ENCODE measurements at places on chromosomes 2 and 18.

DNA sequence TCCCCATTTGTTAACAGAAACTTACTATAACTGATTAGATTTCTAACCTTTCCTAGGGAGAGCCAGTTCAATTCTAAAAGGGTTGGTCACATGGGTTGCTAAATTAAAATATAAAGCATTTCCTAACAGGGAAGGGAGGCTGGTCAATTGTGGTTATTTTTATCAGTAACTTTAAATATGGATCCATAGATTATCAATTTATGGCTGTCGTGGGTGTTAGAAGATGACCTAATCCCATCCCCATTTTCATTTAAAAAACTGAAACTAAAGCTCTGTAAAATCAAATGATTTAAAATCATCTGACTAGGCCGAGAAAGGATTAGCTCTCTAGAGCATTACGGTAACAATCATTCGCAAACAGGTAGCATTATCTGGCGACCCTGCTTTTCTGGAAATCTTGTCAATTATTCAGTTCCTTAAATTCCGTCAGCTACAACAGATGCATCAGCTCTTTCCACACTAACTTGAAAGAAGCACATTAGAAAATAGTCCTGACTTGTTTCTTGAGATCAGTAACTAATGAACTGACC, 953 bp upstream of the HNRNPA3 start:
- DNase-seq = no peak

- DNase-seq = no peak
Measured at GRCh38 chr2:181189951-181190350, 209.5 kb downstream of the UBE2E3 start.

- no peak for DNase-seq
Measured at GRCh38 chr2:81942876-81943275, 1638.3 kb upstream of the LRRTM1 start.

GRCh38 chr2:31430439-31431165, 16.1 kb upstream of the XDH start:
- no peak for DNase-seq

- DNase-seq = no peak
Measured at GRCh38 chr2:20208476-20208859, 16.5 kb downstream of the SDC1 start.

DNA sequence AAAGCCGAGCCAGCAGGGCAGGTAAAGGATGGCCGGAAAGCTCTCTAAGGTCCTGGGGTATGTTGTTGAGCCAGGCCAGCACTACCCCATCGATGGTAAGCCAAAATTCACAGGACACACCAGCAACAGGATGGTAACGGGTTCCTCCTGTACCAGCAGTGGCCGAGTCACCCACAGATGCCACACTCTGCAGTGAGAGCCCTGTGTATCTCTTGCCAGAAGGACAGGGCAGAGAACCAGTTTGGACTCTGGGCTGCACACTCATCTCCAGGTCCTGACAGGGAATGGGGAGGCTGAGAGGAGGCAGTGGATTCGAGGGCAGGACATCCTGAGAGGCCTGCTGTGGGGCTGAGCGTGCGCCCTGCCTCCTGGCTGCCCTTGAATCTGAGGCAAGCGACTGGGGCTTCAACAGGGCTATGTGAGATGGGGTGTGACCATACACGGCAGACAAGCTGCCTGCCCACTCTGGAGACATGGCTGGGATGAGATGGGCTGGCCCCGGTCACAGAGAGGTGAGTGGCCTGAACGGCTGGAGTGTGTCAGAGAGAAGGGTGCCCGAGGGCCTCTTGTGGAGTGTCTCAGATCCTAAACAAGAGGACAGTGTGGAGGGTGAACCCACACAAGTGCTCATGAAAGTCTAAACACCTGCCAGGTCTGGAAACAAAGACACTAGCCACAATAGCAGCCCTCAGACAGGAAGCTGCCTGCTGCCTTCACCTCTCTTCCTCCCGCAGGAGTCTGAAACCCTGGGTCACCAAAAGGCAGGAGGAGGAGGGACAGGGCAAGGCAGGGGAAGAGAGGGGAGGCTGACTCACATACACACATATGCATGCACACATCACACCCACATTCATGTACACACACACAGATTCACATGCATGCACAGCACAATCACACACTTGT, 182.3 kb downstream of the LOXHD1 start:
- no peak for DNase-seq

GRCh38 chr2:74959106-74959751, 786 bp downstream of the POLE4 start:
- DNase-seq = peak; percentile 9

DNA sequence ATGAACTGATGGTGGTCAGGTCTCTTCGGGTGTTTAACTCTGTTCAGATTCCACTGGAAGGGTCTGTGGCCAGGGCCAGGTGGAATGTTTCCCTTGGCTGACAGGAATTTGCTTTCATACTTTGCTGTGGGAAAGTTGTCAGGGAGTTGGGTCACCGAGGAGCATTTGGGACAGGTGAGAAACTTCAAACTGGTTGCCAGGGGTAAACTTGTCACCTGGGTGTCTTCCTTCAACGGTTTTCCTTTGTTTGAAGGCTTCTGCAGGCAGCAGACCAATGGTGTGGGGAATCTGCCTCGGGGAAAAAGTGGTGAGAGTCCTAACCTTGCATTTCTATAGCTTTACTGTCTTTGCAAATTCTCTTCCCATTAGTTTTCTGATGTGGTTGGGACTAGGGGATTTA, 92.2 kb downstream of the TGFA start:
- DNase-seq = no peak

- no peak for DNase-seq
Measured at GRCh38 chr2:26477911-26478253, at the start of gene OTOF. Gene OTOF (minus strand): TSS chr2:26478124.

DNA sequence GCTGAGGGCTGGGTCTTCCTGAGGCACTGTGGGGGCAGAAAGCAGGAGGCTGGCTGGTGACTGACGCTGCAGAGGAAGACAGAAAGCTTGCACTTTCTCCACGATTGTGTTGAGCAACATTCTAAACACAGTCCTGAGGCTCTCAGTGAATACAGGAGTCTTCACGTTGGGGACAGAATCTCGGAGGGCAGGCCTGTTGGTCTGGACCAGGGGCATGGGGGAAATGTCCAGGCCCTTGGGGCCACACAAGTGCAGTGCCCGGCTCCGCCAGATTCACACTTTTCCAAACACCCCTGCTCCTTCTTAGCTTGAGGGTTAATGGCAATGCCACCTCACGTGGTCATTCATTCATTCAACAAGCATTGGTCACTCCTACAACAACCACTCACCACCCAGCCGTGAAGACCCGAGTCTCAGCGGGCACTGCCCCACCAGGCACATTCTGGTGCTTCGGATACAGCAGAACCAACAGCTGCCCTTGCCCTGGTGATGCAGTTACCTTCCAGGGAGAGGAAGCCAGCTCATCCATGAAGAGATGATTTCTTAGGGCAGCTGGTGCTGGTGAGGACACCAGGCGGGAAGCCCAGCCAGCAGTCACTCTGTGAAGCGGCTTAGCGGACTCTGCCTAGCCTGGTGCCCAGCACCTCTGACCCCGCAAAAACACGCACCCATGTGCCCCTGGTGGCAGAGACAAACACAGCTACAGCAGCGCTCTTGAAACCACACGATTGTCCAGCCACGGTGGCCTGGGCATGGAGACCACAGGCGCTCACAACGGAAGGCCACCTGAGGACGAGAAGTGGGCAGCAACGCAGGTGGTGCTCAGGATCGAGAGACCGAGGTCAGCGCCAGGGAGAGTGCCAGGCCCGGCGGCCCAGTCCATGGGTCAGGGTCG, 10.9 kb upstream of the GPC1 start:
- DNase-seq = peak; percentile 3

DNA sequence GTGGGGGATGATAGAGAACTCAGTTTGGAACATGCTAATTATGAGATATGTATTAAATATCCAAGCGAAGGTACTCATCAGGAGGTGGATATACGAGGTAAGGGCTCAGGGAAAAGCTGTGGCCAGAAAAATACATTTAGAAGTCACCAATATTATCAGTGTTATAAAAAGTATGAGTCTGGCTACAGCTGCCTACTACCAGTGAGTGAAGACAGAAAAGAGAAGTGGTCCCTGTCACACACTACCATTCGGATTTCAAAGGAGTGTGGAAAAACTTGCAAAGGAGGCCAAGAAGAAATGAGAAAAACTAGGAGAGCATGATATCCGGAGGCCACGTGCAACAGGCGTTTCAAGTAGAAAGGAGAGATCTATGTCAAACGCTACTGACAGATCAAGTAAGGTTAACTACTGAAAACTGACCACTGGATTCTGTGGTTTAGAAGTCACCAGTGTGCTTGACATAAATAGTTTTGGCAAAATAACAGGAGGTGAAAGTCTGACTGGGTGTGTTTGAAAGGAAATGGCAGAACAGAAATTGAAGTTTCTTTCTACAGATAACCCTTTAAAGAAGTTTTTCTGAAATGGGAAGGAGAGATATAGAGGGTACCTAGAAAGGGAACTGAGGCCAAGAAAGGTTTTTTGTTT, 118.7 kb upstream of the DNMT3A start:
- no peak for DNase-seq

All from activated CD4-positive, alpha-beta T cell treated with anti-CD3 and anti-CD28 coated beads for 36 hours (primary cell).